ENCODE measurements at places on chromosomes 1 and 21.

DNA sequence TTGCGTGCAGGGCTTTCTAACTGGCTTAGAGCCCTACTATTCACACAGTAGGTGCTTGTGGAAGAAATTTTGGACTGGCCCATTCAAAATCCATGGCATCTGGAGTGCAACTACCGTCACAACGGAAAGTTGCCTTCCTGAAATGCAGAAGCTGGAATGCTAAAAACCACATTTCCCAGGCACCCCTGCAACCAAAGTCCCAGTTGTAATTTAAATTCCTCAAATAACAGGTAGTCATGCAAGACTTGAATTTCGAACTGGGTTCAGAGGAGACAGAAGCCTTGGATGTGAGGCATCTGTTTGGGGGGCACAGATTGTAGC lies 186.7 kb downstream of the TOMM20 start:
- no peak for DNase-seq

DNA sequence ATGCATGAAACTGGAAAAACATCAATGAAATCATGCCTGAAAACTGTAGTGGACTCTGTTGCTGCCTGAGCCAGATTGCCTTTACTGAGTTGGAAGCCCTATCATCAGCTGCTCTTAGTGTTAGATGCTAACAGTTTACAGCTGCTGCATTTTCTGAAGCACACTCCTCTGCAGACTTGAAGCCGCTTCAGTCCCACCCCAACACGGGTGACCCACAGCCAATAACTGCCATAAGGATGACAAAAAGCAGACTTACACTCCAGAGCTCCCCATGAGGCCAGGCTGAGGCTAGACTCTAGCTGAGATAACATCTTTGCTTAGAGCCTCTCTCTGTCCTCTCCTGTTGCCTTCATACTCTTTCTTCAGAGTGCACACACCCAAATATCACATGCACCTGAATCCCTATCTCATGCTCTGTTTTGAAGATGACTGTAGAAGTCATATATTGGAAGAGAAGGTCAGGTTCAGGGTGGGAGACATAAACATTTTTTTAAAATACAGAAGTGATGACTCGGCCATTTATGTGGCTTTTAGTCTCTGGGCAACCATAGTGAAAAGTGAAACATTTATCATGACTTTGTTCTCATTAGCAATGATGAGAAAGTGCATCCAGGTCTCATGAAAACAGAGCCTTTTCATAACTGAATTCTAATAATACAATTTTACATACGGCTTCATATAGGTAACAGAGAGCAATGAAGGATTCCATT lies 161.0 kb downstream of the KCNK2 start:
- no peak for DNase-seq

DNA sequence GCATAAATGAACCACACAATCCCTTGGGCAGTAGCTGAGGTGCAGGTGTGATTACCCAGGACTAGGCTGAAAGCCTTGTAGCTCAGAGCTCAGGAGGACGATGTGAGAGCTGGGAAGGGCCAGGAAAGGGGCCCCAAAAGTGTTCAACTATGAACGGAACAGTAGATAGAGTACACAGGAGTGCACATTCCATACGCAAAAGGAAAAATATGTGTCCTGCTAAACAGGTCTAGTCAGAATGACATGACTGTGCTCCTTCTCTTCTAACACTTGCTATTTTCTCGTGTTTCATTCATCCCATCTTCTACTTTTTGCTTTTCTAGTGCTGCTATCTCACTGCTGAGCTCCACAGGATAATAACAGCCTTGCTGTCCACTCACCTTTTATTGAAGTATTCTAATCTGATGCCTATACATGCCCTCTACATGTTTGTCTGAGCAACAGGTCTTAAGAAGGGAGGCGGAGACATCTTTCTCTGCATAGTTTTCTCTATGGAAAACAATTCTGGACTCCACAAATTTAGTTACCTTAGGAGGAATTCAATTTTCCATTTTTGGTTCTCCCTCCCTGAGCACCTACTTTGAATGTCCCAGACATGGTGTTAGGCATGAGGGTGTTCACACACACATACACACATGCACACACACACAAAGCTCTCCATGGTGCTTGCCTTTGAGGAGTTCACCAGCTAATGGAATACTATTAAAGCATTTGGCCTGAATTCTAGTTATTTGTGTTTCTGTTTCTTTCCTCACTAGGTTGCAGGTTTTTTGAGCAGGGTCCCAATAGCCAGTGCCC lies 3.4 kb downstream of the S100A10 start:
- DNase-seq: no peak

DNA sequence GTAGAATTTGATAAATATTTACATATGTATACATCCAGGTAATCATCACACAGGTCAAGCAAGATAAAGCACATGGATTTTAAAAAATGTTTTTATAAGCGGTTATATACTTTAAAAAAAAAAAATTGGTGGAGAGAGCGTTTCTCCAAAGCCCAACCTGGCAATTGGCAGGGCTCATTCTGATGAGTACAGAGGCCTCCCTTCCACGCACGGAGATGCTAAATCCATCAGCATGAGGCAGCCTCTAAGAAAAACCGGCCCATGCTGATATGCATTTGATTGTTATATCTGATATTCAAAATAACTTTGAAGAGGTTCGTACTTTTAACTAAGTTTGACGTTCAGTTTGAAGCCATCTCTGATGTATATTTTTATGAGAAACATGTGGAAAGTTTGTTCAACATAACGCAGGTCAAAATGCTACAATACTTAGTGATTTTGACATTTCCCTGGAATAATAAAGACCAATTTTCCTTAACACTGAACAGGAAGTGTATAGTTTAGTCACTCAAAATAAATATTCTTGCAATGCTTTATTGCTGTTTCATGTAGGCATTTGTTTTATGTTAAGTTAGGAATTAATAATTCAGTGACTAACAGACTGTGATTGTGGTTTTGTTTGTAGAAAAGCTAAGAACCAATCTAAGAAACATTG lies 151.7 kb downstream of the NR5A2 start:
- no peak for DNase-seq
